ENCODE measurements at places on chromosomes 12 and 14.

- no peak for DNase-seq
Observed at GRCh38 chr12:102851246-102851645, 65.8 kb downstream of the PAH start.

- DNase-seq, result no peak
Observed at GRCh38 chr12:56571121-56571520, 49.5 kb downstream of the RBMS2 start.

GRCh38 chr14:90804292-90805083 lies 11.7 kb downstream of the TTC7B start:
- no peak for DNase-seq

DNA sequence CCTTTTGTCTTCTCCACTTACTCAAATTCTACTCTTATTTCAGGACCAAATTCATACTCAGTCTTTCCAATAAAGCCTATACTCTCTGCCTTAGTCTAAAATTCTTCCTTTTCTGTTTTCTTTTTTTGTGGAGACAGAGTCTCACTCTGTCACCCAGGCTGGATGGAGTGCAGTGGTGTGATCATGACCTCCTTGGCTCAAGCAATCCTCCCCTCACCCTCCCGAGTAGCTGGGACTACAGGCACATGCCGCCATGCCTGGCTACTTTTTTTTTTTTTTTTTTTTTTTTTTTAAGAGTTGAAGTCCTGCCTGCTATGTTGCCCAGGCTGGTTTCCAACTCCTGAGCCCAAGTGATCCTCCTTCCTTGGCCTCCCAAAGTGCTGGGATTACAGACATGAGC lies 11.9 kb downstream of the SRP54 start:
- no peak for DNase-seq

GRCh38 chr12:74535536-74535935 lies 2.1 kb upstream of the ATXN7L3B start:
- DNase-seq, result no peak

- DNase-seq, result no peak
Observed at GRCh38 chr12:108297895-108298760, 41.0 kb downstream of the CMKLR1 start.

DNA sequence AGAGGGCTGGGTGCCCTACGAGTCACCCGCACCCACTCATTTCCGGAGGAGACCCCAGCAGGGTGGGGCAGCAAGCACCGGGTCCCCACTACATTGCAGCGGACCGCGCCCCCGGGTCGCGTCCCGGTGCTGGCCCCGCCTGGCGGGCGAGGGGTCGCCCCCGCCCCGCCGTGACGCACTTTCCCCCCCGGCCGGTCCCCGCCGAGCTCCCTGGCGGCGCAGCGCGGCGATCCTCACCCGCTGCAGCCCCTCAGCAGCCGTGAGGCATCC lies 106.1 kb downstream of the PRICKLE1 start:
- no peak for DNase-seq

GRCh38 chr12:28089338-28089737 lies 100.9 kb upstream of the CCDC91 start:
- no peak for DNase-seq
